ENCODE measurements at places on chromosomes 13 and 19.

GRCh38 chr19:39788244-39788643 is 9.6 kb downstream of the LEUTX start:
- no peak for DNase-seq

GRCh38 chr19:53826876-53827275 is 2.8 kb upstream of the NLRP12 start:
- no peak for DNase-seq

DNA sequence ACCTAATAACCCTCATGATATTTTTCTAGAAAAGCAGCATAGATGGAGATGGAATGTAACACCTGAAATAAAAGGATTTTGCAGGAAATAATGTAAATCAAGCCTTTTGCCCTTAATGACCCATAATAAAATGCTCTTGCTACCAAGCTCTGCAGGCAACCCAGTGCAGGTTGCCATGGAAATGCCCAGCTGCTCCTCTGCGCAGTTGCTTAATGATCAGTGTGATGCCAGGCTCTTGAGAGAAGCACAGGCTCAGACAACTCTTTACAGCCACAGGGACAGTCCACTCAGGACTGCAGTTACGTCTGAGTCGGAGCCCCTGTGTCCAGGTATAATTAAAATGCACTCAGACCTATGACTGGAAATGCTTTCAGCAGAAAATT is 165.5 kb downstream of the LACC1 start:
- no peak for DNase-seq

DNA sequence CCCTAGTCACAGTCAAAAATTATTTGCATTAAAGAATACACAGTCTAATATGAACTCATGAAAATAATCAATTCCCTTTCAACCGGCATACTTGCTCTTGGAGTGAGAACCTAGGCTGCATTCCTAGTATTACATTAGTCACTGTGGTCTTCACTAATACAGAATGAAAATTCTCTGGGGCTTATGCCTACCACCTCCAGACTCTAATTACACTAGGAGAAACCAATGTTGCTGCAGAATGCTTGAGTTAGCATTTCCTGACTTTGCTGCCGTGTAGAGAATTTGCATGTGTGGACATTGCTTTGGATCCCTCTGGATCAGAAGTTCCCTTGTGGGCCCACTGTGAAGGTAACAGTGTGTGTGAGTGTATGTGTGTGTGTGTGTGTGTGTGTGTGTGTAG is 87.8 kb downstream of the CCNA1 start:
- DNase-seq = no peak

DNA sequence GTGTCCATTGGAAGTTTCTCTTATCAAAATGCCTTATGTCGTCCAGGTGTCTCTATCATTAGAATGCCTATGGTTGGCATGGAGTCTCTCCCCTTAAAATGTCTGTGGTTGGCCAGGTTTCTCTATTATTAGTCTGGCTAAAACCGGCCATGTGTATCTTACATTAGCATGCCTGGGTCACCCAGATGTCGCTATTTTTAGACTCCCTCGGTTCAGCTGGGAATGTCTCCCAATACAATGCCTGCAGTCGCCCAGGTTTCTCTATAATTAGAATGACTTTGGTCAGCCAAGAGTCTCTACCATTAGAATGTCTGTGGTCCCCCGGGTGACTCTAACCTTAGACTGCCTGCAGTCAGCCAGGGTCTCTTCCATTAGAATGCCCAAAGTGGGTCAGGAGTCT is 1536.1 kb downstream of the UQCRFS1 start:
- no peak for DNase-seq

DNA sequence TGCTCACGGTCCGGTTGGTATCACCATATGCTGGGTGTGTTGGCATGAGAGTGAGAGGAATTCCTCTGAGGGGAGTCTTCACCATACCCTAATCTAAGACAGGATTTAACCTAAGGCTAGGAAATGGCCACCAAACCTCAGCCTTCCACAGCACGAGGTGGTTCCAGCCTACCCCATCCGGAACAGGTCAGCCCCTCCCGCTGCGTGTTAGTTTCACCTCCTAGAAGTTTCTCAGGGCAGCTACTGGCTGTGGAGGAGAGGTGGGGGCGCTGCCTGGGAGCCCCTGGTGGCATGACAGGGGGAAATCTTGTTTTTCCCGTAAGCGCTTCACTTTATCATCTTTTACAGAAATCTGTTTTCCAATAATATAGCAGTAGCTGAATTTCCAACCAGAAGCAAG is 55.1 kb downstream of the RGCC start:
- no peak for DNase-seq

GRCh38 chr13:112207129-112207528 is 140.2 kb downstream of the SOX1 start:
- DNase-seq = no peak

DNA sequence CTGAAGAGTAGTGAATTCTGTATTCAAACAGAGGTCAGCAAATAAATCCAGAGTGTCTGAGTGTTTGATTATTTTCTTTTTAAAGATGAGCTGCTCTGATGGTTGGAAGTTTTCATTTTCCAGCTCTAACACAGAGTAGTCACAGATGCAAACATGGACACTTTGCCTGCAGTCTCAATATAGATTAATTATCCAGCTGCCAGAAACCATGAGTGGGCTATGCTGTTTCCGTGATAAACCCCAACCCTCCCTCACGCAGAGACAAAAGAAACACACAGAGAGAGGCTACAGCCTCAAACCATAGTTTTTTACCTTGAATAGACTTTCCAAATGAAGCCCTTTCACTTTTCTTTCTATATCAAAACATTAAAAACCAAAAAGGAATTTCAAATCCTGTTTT is 884.7 kb downstream of the DIAPH3 start:
- DNase-seq = no peak

GRCh38 chr13:89980896-89981295 is 1366.6 kb upstream of the MIR17HG start:
- DNase-seq = no peak

- no peak for DNase-seq
Observed at GRCh38 chr13:33050161-33050560, 33.9 kb downstream of the KL start.

GRCh38 chr19:54448040-54448773 is 792 bp upstream of the LENG8 start:
- no peak for DNase-seq

GRCh38 chr13:82717249-82717648 is 1165.0 kb downstream of the SLITRK1 start:
- no peak for DNase-seq

DNA sequence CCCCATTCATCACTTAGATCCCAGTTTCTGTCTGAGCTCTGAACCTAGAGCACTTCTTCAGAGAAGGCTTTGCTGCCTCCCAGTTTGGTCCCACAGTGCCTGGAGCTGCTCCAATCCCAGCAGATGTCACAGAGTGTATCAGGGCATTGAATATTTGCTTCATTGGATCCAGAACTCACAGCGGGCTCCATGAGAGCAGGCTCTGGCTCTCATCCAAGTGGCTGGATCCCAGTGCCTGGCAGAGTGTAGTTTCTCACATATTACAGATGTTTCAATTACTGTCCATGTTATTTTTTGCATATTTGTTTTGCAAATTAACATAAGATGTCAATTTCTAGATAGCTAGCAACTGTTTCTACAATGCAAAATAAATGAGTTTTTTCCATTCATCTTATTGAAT is 50.6 kb downstream of the MYO16 start:
- DNase-seq = no peak

DNA sequence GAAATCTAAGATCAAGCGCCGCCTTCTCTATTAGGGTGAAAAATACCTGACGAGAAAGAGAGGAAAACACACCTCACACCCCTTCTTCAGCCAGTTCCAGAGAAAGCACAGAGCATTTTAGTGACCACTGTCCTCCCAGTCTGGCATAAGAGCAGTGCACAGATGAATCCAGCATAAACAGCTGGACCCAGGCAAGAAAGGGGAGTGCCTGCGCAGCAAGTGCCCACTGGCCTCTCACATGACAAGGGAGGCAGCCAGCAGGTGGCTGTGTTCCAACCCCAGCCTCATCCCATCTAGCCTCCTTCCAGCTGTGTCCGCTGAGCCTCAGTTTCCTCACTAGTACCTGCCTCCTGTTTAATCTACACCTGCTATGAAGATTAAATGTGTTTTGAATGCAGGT is 8.0 kb downstream of the MED26 start:
- DNase-seq = no peak

DNA sequence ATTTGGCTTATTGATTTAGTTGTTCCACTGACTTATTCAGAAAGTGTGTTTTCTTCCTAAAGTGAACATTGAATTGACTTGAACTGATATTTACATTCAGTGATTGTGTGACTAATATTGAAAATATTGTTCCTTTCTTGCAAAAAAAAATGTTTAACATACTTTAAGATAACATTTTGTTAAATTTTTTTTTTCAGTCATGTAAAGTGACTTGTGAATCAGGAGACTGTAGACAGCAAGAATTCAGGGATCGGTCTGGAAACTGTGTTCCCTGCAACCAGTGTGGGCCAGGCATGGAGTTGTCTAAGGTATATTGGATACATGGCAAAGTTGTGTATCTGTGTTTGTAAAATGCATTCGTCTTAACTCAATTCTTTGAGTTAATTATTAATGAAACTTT is 22.9 kb downstream of the TNFRSF19 start:
- no peak for DNase-seq

DNA sequence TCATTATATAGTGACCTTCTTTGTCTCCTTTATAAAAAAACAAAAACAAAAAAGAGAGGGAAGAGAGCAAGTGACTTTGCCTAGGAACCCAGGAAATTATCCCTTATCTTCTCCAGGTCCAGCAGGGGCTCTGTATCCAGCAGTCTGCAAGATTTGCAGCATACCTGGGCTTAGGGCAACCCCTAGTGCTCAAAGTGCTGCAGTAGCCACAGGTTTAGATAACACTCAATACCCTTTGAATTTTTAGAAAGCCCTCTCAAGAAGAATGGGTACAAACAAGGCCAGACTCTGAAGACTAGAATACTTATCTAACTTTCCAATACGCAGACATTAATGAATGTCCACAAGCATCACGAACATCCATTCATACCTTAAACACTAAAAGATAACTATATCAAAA is 43.2 kb downstream of the CCNA1 start:
- DNase-seq = no peak

- no peak for DNase-seq
Observed at GRCh38 chr13:86992251-86992650, 678.9 kb upstream of the SLITRK5 start.

GRCh38 chr19:1213391-1214286 is 8.1 kb downstream of the STK11 start:
- no peak for DNase-seq
